Posterior cingulate gyrus (tissue), 11 donors: ENCODE measurements at places on chromosomes 11 and 22.

DNA sequence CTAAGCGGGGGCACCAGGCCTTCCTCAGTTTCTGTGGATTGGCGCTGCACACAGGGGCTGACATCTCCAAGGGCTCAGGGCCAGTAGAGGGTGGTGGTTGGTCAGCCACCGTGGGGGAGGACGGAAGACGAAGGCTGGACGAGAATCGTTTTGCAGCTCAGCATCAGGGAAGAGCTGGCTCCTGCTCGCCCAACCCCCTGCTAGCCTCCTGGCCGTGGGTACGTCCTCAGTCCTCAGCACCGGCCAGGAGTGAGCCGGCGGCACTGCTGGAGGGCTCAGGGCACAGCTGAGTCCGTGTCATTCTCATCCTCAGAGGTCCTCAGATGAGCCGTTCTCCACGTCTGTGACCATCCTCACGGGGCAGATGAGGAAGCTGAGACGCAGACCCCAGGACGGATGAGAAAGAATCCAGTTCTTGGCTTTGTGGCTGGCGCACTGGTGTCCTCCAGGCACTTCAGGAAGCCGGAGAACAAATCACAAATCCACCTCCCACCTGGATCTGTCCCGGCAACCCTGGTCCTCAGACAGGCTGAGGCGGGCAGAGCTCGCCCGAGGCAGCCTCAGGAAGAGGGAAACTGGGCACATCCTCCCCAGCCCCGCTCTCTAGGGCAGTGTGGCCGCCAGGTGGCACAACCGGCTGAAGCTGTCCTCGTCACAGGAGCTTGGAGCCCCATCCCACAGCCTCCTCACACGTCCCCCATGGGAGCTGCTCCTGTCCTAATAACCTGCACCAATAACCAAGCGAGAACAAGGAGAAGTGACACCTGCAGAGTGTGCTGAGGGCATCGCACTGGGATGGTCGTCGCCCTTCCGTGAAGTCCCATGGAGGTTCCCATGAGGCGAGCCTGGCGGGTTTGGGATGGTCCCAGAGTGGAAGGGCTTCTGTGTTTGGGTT, 393.7 kb downstream of the BRD1 start:
- DNase-seq: no peak

DNA sequence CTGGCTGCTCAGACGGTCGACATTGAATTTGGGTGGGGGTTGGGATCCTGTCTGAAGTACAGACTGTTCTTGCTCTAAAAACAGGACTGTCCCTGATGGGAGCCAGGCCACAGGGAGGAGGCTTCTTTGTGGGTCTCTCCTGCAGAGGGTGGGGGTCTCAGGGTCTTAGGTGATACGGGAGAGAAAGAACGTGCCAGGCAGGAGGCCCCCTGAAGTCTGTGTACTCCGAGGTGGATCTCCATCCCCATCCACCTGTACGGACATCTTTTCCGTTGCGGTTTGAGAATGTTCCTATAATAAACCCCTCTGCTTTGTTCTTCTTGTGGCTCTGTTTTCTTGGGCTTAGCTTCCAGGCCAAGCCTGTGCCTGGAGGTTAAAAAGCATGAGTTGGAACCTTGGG, 15.9 kb downstream of the PSMD13 start:
- no peak for DNase-seq

- peak; percentile 72 for DNase-seq
Observed at GRCh38 chr22:17910561-17911311, 113.6 kb downstream of the MICAL3 start.

- DNase-seq: no peak
Observed at GRCh38 chr22:38849811-38850210, 6.0 kb upstream of the NPTXR start.

DNA sequence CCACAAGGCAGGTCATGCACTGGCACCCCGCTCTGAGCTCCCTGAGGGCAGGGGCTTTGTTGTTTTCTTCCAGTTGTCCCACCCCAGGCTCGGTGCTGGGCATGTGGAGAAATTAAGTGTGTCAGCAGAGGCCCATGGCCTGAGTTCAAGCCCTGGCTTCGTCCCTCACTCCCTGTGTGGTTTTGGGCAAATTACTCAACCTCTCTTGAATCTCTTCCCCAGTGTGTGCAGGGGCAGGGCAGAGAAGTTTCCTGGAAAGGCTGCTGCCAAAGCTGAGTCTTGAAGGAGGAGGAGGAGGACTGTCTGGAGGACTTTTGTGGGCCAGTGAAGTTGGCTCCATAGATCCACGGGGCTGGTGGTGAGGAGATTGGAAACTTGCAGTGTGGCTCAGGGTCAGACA, 138.1 kb upstream of the E2F8 start:
- DNase-seq: no peak

DNA sequence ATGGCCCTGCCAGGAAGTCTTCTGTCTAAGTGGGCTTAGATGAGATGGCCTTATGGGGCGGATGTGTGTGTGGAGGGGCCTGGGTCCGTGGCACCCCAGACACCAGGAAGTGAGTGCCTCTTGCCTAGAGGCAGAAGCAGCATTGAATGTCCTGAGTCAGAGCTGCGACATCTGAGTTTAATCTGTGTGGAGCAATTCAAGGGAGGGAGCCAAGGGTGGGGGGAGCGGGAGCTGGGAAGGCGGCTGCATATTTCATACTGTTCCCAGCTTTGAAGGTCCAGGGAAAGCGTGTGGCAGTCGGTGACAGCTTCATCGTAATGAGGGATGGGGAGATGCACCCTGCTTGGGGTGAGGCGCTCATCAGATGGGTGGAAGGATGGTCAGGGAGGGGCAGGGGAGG, 73.5 kb upstream of the THY1 start:
- DNase-seq: no peak

DNA sequence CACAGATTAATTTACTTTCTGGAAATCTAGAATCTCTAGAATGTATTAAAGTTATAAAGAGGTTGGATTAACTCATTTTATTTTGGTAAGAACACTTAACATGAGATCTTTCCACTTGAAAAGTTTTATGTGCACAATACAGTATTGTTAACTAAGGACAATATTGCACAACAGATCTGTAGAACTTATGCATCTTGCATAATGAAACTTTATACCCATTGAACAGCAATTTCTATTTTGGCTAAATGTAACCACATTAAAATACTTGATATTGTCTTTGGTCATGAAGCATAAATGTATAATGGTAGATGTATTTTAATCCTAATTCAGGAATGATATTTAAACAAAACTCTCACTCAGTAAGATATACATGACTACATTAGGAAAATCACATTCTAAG, 203.8 kb downstream of the SNX19 start:
- no peak for DNase-seq

DNA sequence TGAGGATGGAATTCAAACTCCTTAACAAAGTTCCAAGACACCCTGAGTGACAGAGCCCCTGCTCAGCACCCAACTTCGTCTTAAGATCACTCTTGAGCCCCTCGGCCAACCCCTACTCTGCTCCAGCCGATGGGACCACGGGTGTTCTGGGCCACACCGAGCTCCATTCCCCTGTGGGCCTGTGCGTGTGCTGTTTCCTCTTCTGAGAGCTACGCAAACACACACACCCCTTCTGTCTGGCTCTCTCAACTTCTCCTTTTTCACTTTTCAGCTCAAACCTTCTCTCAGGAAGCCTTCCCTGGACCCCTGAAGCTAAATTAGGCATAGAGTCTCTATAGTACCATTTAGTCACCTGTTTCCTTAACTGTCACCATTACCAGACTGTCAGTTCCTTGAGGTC, 37.5 kb upstream of the NNMT start:
- DNase-seq: no peak

- no peak for DNase-seq
Observed at GRCh38 chr22:28557184-28557583, 122.5 kb downstream of the TTC28 start.

DNA sequence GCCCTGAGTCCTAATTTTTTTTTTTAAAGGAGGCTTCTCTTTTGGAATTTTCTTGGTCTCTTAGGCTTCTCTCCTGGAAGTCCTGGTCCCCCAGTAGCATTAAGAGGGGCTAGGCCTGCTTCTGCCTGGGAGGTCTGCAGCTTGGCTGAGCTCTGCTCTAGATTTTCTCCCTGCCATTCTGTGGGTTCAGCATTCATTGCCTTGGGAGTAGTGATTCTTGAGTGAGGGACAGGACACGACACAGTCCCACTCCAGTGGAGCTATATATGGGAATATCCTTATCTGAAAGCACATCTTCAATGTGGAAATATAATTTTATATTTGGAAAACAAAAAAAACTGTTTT, 3.7 kb downstream of the IGSF22 start:
- DNase-seq: no peak

GRCh38 chr11:134466610-134467567, 54.8 kb upstream of the B3GAT1 start:
- DNase-seq: no peak

GRCh38 chr22:30192427-30192826, 54.1 kb downstream of the LIF start:
- no peak for DNase-seq
